Hypothalamus (tissue), 51 donors: ENCODE measurements at places on chromosomes 13 and 19.

DNA sequence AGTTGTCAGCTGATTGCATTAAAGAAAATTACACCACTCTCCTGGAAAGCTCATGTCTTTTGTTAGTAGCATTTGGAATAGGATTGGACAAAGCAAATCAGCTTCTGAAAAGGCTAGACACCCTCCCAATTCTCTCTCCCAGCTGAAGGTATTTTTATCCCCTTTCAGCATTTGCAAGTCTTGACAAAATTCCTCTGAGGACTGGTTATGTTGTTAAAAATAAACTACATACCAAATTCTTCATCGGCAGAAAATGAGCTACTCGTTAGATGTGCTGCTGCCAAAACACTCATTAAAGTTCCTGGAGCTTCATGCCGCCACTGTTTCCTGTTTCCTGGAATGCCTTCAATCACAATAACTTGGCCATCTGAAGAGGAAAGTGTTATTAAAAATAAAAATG lies 37.1 kb downstream of the UTP14C start:
- no peak for DNase-seq

DNA sequence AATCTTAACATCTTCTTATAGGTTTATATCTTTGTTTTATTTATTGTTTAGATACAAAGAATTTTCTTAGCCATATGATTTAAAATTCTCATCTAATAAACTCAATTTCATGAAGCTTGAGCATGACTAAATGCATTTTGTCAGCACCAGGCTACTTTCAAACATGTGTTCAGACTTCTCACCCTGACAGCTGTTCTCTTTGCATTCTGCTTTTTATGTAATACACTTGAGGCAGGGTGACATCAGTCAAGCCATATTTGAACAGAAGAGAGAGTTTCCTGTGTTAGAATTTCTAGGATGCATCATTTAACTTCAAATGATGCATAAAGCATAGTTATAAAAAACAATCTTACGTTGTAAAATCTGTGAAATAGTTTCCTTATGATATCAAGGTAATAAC lies 1295.1 kb upstream of the PCDH20 start:
- DNase-seq, result no peak

DNA sequence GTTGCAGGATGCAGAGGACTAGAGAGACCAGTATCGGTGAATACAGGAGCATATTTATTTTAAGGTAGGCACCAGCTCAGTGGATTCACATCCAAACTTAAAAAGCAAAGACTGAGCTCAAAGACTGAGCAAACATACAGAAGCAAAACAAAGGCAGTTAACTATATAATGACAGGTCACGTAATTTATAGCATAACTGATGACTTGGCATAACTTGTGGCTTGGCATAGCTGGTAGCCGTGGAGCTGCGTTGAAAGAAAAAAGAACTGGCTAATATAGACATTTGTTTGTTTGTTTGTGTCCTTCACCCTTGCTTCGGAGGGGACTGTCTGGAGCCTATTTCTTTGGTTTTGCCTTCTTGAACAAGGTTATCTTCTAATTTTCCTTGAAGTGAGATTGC lies 33.7 kb downstream of the ZNF493 start:
- no peak for DNase-seq

DNA sequence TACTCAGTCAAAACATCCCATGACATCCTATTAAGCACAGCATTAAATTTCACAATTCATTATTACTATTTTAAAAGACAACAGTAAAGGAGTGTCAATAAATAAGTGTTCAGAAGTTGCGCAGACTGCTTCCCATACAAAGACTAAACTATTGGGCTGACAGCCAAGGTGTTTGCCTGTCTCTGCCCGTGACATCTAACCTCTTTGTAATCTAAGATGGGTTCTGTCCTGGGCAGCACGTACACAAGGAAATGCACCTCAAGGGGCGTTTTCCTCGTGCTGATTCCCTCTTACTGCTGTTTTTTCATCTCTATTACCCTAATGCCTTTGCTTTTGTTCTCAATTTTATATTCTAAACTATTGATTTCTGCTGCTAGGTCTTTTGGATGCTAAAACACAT lies 216.3 kb downstream of the NHLRC3 start:
- no peak for DNase-seq

GRCh38 chr13:73101351-73102007 lies 42.7 kb downstream of the KLF5 start:
- no peak for DNase-seq

GRCh38 chr19:33676999-33677665 lies 55.4 kb downstream of the CHST8 start:
- no peak for DNase-seq

DNA sequence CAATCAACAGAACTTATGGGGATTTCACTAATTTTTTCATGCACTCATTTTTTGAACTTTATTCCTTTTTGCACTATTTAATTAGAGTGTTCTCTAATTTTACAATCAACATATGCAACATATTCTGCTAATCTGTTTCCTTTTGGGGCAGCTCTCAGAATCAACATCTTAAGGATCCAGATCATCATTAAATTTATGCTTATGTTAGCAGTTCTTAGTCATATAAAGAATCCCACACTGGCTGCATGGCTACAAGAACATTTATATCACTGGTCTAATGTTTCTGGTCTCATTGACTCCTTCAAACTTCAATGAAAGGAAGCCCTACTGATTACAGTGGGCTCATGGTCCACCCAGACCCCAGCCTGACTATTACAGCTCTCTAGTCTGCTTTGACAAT lies 245.2 kb downstream of the RBM26 start:
- no peak for DNase-seq

DNA sequence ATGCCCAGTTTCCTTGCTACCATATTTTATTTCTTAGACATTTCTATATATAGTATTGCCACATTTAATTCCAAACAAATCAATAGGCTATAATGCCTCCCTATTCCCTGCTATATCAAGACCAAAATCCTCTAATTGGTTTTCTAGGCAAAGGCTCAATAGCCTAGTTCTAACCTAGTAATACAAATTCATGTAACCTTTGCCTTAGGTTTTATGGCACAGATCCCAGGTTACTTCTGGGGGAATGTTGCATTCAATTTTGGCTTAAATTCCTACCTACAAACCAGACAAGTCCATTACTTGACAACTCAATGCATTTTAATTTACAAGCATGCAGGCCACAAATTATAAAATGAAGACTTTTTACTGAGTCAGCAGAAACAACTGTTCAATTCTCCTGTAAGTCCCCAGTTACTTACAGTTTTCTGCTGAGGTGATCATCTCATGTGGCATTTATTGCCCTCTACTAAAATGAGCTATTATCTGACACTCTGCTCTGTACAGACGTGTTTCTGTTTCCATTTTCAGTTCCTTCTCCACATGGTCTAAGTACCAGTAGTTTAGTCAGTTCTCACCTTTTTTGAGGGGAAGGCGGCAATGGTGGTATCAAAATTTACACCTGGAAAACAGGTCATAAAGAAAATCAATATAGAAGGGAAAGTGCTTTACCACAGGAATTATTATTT lies 11.7 kb downstream of the KCNRG start:
- DNase-seq, result no peak

GRCh38 chr13:103203735-103204330 lies 137.6 kb upstream of the SLC10A2 start:
- DNase-seq, result no peak

DNA sequence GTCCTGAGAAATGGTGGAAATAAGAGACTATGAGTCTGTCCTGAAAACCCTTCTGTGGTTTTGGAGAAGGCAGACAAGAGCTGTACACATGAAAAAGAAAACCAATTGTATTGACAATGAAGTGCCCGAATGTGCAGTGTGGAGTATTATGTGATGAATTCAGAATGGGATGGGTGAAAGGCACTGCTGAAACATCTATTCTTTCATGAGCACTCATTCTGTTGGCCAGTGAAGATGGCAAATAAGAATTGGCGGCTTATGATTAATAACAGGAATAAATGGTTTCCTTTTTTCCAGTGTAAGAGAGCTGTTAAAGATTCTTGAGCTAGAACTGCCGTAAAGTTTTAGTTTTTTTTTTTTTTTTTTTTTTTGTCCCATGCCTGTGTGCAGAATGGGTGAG lies 5.7 kb downstream of the POLR1D start:
- no peak for DNase-seq

- no peak for DNase-seq
Observed at GRCh38 chr13:26968431-26969341, 202.9 kb downstream of the USP12 start.

- no peak for DNase-seq
Observed at GRCh38 chr13:22060187-22060586, 389.3 kb downstream of the FGF9 start.

DNA sequence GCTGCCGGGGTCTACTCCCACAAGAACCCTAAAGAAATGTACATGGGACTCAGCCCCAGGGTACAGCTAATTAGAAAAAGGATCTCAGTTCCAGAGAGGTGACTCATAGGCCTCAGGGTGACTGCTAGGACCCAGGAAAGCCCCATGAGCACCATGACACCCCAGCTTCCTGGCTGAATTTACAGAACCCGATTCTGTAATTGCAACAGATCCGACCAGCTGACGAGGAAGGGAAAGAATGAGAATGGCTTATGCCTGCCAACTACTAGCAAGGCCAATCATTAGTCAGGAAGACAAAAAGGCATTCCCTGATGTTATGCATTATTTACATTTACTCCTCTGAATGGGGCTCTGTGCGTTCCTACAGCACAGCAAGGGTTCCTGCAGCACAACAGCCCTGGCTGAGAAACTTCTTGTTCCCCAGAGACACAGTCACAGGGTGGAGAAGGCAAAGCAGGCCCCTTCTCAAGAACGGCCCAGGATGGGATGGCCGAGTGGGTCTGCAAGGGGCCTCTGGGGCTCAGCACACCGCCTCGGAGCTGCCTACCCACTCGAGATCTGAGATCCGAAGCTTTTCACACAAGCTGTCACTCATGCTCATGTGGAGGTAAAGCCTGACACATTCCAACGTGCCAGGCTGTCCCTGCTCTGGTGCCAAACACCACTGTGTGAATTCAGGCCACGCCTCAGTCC lies 27.2 kb downstream of the PBX4 start:
- no peak for DNase-seq

GRCh38 chr19:58519087-58519354 lies 589 bp downstream of the ZBTB45 start:
- peak; percentile 58 for DNase-seq

GRCh38 chr19:8307400-8307964 lies 676 bp downstream of the CD320 start:
- DNase-seq, result no peak

DNA sequence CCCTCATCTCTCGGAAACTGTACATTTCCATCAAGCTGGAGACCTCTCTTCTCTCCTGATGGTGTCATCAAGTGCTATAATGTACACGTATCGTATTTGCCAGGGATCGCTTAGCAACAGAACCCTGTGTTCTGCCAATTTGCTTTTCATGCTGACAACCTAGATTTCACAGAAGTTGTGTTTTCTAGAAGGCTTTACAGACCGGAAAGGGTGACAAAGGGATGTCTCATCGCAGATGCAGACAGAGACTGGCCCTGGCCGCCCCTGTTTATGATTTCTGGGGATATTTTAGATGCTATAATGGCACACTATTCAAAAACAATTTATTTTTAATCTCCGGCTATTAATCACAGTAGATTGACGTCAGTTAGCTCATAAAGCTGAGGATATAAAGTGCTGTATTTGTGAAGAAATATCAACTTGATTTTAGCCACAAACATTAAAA lies 291.4 kb downstream of the IRS2 start:
- no peak for DNase-seq

- DNase-seq, result no peak
Observed at GRCh38 chr19:459724-460511, 915 bp downstream of the SHC2 start.

GRCh38 chr13:21674490-21675009 lies 3.7 kb downstream of the FGF9 start:
- no peak for DNase-seq

DNA sequence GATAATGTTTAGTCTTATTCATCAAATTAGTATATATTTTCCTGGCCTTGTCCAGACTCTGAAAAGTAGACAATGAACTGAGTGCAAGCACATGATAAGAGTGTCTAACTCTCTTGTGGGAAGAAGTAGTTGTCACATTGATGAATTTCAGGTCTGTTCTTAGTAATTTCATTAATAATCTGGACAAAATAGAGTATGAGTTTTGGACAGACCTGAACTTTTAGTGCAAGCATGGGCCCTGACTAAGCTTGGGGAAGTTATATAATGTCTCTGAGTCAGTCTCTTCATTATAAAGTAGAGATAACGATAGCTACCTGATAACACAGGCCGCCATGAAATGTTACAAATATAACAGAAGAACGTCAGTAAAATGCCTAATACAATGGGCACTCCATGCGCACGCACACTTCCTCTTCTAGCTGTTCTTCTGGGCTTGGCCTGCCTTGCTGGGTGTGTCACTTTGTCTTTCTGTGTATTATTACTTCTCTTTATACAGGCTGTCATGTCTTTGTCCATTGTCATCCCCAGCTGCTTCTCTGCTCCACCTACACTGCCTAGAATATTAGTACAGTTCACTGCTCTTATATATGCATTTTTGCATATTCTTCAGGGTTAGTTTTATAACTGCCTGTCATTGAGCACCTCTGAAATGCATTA lies 129.1 kb upstream of the HTR2A start:
- no peak for DNase-seq

DNA sequence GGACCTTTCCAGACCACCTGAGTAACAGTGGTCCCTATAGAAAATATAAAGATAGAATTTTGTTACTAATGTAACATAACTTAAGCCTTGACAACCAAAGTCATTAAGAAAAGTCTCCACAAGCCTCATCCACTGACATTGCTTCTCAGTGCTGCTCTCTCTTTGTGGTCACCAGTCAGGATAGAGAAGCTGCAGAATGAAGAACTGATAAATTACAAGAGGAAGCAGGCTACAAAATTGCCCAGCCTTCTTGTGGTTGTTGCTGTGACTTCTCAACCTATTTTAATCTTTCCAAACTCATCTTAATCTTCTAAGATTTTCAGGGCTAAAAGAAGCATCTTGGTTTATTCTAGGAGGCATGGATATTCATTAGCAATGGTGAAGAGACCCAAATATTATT lies 343.8 kb downstream of the MZT1 start:
- DNase-seq, result no peak

- no peak for DNase-seq
Observed at GRCh38 chr19:10505583-10506229, 2.5 kb upstream of the KEAP1 start.

GRCh38 chr13:44420376-44421220 lies 47.0 kb downstream of the SERP2 start:
- no peak for DNase-seq

GRCh38 chr13:111597618-111598017 lies 277.2 kb downstream of the TEX29 start:
- DNase-seq, result no peak

- no peak for DNase-seq
Observed at GRCh38 chr19:17618936-17619335, 63.5 kb downstream of the COLGALT1 start.

DNA sequence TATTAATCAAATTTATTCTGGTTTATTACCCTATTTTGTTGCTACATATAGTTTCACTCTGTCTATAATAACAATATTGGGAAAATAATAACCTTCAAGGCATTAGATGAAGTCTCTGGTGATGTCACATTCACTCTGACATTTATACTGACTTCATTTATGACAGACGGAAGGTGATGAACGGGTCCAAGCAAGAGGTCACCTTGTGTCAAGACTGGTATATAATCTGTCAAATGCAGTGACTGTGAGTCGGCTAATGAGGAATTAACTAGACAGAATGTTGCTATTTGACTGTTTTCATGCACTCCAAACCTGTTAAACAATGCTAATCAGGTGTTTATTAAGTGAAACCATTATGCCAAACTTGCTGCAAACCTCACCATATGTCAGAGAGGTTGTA lies 800.5 kb upstream of the KLHL1 start:
- no peak for DNase-seq

GRCh38 chr13:27659145-27659865 lies 37.6 kb downstream of the POLR1D start:
- no peak for DNase-seq

- no peak for DNase-seq
Observed at GRCh38 chr13:95924389-95924994, 128.7 kb downstream of the UGGT2 start.
